ENCODE measurements at places on chromosomes 16 and 17.

GRCh38 chr17:55760643-55761355 lies 9.9 kb downstream of the PCTP start:
- no peak for DNase-seq

- no peak for DNase-seq
These were observed 83.2 kb downstream of the SPECC1 start for GRCh38 chr17:20092261-20092867.

DNA sequence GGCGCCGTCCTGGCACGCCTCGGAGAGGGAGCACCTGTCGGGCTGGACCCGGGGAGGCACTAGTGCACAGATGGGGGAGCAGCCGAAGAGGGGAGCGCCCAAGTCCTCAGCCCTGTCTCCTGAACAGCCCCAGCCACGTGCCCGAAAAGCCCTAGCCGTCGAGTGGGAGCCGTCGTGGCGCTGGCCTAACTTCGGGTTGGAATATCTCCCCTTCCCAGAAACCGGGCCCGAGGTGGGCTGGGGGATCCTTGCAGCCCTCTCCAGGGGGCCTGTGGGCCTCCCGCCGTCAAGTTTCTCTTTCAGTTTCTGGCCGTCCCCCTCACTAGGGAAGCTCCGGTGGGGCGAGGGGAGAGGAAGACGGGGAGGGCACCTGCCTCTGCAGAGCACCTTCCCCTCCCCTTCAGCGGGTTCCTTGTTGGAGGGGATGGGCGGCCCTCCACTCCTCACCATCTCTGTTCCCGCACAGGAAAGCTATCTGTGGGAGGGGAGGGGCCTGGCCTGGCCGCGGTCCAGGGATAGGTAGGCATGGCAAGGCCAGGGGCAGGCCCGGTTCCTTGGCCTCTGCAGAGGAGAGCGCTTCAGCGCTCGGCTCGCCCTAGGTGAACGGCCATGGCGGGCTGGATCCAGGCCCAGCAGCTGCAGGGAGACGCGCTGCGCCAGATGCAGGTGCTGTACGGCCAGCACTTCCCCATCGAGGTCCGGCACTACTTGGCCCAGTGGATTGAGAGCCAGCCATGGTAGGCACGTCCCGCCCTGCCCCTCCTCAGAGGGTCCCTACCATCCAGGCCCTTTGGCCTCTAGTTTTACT lies 709 bp downstream of the STAT5A start:
- no peak for DNase-seq

DNA sequence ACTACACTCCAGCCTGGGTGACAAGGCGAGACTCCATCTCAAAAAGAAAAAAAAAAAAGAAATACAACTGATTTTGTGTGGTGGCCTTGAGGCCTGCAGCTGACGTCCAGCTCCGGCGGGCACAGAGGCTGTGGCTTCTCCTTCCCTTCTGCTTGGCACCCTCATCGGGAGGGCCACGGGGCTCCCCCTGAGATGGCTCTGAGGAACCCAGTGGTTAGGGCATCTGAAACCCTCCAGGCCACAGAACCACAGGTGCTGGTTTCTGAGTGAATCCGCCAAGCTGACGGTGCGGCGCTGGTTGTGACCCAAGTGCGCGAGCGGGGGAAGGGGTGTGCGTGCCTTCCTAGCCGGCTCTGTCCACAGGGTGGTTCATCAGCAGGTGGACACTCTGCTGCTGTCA lies 63.4 kb downstream of the LMF1 start:
- DNase-seq = peak; percentile 70

DNA sequence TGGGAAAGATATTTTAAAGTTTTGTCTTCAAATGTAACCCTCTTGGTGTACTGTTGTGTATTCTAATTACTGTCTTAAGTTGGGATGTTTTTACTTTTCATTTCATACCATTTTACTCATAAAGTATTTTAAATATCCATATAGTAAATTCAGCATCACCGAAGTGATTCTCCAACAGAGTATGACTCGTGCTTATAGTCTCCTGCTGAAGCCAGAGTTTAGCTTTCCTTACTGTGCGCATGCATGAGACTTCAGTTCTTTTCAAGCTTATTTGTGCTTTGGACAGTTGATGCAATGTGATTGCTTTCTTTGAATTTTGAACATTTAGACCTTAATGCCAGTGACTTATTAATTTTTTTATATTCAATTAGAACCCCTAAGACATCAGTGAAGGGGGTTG lies 7.4 kb upstream of the VPS35L start:
- no peak for DNase-seq

DNA sequence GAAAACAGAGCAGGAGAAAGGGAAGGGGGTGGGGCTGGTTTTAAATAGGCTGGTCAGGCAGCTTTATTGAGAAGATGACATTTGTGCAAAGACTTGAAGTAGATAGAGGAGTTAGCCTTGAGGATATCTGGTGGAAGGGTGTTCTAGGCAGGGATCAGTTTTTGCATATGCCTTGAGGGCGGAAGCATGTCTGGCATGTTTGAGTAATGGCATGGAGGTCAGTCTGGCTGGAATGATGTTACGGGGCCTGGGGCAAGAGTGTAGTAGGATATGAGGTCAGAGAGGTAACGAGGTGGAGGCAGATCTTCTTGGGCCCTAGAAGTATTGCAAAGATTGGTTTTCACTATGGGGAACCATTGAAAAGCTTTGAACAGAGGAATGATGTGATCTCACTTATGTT lies 4.8 kb downstream of the RABEP1 start:
- DNase-seq = no peak

GRCh38 chr17:2143332-2143731 lies 88.4 kb downstream of the HIC1 start:
- no peak for DNase-seq

GRCh38 chr17:1785930-1786329 lies 24.1 kb downstream of the SERPINF1 start:
- peak; percentile 76 for DNase-seq

DNA sequence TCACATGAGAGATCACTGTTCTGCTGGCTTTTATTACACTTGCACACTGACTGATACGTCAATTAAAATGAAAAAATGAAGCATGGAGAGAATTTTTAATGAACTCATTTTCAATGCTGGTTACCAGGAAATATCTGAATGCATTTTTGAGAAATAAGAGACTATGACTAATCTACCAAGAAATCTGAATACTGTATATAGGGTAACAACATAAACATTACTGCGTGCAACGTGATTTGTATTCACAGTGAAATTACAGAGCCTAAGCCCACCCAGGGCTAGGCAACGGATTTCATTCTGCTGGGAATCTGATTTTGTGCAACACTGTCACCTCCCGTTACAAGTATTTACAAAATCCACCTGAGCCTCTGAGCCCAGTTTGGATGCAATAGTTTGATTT lies 23.8 kb upstream of the LCMT1 start:
- no peak for DNase-seq

DNA sequence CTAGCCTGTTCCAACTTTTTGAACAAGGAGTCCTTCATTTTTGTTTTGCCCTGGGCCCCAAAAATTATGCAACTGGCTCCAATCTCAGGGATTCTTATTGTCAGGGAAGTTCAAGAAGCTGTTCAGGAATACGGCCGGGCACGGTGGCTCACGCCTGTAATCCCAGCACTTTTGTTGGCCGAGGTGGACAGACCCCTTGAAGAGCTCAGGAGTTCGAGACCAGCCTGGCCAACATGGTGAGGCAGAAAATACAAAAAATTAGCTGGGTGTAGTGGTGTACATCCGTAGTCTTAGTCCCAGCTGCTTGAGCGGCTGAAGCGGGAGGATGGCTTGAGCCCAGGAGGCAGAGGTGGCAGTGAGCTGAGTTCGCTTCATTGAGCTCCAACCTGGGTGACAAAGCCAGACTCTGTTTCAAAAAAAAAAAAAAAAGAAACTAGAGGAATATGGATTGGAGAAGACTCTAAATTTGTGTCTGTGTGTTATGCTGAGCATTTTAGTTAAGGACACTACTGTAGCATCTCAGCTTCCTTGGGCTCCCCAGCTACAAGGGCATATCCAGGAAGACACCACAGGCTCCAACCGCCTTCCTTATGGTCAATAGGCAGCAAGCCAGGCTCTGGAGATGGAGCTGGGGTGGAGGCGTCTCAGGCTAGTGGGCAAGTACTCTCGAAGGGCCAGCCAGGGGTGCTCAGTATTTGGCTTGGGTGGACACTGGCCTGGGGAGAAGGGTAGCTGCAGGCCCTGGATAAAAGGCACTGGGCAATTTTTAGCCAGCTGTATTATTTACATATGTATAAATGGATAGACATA lies 56.8 kb upstream of the CREBBP start:
- DNase-seq = no peak

DNA sequence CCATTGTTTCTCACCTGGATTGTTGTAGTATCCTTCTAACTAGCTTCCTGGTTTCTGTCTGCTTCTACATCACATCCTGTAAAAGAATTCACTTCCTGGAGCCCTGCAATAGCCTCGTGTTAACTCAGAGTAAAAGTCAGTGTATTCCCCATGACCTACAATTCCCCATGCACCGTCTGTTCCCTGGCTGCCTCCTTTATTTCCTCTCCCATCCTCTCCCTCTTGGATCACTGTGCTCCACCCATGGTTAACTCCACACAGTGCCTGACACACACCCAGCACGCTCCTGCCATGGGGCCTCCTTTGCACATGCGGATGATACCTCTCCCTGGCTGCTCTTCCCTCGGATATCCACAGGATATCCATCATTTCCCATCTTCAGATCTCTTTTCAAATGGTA lies 301.4 kb upstream of the IRX3 start:
- DNase-seq = no peak
